ENCODE measurements at places on chromosomes 1 and 21.

GRCh38 chr21:18245464-18245967, 883 bp downstream of the CHODL start:
- no peak for DNase-seq

DNA sequence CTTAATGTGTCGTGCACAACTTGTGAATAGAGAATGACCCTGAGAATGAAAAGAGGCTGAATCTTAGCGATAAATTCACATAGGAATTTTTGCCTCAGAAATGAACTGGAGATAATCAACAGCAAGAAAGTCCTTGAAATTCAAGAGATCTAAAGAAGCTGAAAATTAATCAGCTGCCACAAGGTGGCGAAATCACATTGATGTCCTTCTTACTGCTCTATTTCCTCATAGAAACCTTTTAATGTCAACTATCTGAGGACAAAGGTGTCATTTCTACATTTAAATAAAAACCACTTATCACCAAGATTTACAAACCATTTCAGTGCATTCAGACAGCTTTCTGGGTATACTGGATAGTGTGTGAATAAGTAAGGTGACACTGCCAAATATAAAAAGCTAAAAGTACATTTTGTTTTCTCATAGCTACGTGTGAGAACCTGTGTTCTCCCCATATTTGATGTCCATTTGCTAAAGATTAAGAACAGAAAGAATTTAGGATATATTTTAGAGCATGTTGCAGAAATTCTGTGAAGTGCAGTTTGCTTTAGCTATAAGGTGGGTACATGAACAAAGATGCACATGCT, 485.3 kb upstream of the PTBP2 start:
- DNase-seq, result no peak

- DNase-seq, result no peak
Measured at GRCh38 chr1:53274026-53274425, 35.7 kb upstream of the MAGOH start.

- DNase-seq, result no peak
Measured at GRCh38 chr1:66678146-66678545, 74.1 kb upstream of the DYNLT5 start.

DNA sequence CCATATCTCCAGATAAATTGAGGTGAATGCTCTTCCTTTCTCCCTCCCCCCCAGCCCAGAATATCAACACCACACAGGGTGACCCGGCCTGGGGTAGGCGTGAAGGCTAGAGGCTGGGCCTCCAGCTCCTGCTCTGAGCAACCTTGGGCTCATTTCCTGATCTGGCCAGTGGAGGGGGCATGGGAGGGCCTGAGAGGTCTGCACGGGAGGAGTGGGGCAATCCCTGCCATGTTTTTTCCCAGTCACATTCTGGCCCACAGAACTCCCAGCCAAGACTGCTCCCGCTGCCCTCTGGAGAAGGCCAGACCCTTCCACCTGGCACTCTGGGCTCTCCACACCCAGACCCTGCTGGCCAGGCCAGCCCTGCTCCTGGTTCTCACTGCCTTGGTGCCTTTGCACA, 3.9 kb downstream of the CLDN19 start:
- DNase-seq, result peak; percentile 17

- no peak for DNase-seq
Measured at GRCh38 chr1:43963006-43963405, 6.8 kb upstream of the DPH2 start.

GRCh38 chr1:57494530-57495079, 70.7 kb upstream of the DAB1 start:
- DNase-seq, result no peak

DNA sequence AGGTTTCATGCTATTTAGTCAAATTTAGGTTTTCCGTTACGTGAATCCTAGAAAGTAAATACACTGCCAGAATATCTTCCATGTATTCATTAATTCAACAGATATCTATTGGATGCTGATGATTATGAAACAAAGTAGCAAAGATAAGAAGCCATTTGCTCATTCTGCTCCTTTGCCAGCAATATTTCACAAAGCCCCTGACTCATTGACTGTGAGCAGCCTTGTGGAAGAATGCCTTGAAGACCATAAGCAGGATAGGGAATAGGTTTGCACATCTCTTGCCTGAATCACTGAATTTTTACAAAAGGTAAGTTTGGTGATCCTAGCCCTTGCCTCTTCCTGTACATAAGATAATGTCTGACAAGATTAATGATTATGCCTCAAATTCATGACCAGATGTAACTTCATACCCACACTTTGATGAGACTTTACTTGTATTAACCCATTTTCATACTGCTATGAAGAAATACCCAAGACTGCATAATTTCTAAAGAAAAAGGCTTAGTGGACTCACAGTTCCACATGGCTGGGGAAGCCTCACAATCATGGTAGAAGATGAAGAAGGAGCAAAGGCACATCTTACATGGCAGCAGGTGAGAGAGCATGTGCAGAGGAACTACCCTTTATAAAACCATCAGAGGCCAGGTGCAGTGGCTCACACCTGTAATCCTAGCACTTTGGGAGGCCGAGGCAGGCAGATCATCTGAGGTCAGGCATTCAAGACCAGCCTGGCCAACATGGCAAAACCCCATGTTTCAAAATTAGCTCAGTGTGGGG, 1.6 kb upstream of the PIGK start:
- DNase-seq, result no peak

- DNase-seq, result peak; percentile 53
Measured at GRCh38 chr1:46394108-46394871, at the start of gene FAAH. TSS of gene FAAH (plus strand) at chr1:46394317. CDS start at chr1:46394349, 32 bp downstream.

- DNase-seq, result no peak
Measured at GRCh38 chr1:208347191-208347590, 103.0 kb upstream of the PLXNA2 start.

- DNase-seq, result peak; percentile 84
Measured at GRCh38 chr1:234725177-234726132, 115.5 kb upstream of the IRF2BP2 start.

GRCh38 chr1:212179394-212180076, 105.7 kb upstream of the PPP2R5A start:
- peak; percentile 13 for DNase-seq

- no peak for DNase-seq
Measured at GRCh38 chr1:167504467-167504827, 13.9 kb downstream of the CD247 start.

DNA sequence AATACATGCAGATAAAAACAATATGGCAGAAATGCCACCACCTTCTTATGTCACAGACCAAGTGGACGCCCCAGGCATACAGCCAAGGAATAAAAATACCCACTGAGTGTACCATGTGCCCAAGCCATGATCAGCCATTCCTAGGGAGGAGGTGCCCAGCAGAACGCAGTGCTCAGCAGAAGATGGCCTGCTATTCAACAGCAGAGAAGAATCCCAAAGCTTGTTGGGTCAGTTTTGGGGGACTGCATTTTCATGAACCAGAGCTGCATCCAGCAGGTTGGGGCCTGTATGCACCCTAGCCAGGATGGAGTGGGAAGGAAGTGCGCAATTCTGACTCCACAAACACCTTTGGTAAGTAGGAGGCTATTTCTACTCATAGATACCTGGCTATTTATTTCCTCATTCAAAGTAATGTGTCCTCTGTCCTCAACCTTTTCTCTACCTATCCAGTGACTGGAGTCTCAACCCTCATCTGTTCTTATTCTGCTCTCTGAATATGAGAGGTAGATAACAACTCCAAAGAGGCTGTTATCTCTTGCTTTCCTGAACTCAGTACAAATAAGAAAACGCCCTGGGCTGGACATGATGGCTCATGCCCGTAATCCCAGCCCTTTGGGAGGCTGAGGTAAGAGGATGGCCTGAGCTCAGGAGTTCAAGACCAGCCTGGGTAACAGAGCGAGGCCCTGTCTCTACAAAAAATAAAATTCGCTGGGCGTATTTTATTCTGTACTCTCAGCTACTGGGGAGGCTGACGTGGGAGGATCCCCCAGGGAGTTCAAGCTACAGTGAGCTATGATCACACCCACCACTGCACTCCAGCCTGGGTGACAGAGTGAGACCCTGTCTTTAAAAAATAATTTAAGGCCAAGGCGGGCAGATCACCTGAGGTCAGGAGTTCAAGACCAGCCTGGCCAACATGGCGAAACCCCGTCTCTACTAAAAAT, 2.5 kb upstream of the PLEKHM2 start:
- no peak for DNase-seq

- no peak for DNase-seq
Measured at GRCh38 chr1:81811757-81812371, 11.1 kb downstream of the ADGRL2 start.

- no peak for DNase-seq
Measured at GRCh38 chr1:162562470-162562828, 927 bp downstream of the UAP1 start.

GRCh38 chr1:183349201-183349711, 68.9 kb downstream of the NMNAT2 start:
- no peak for DNase-seq

- DNase-seq, result no peak
Measured at GRCh38 chr1:230171356-230172015, 104.4 kb downstream of the GALNT2 start.

- peak; percentile 9 for DNase-seq
Measured at GRCh38 chr1:92123868-92124267, 43.7 kb downstream of the BTBD8 start.

DNA sequence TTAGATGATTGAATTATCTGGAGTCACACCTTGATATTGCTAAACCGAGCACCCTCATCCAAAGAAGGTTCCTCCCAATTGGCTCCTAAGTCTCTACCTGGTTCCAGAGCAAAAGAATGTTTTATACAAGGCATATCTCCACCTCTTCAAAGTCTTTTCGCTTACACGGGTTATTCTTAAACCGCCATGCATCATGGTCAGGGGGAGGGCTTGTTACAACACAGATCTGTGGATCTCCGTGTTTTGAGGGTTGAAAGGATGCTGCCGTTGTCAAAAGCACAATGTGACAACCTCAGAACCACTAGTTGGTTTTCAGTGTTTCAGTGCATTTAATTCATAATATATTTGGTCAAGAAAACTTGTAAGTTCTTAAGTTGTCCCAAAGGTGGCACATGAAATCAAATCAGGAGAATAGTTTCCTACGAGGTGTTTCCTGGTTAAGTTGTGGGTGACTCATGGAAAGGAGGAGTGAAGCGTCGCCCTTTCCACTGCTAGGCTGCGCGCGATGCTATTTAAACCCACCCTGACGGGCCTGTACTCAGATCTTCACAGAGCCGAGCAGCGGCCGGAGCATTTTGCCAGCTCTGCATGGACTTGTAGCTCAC, 1531.6 kb upstream of the TPTE start:
- no peak for DNase-seq

DNA sequence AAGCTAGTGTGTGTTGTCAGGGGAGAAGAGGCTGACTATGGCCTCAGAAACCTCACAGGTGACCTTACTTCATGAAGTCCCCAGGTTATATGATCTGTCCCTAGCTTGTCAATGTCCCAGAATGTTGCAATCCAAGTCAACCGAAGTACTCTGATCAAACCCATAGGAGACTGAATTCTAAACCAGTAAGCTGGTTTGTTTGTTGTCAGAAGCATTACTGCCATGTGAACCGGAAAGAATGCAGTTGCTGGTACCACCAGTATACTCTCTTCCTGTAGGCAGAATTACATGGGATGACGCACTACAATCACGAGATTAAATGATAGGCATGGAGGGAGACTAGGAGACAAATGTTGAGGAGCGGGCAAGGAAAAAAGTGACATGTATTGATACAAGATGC, 26.1 kb upstream of the MAN1A2 start:
- DNase-seq, result no peak

DNA sequence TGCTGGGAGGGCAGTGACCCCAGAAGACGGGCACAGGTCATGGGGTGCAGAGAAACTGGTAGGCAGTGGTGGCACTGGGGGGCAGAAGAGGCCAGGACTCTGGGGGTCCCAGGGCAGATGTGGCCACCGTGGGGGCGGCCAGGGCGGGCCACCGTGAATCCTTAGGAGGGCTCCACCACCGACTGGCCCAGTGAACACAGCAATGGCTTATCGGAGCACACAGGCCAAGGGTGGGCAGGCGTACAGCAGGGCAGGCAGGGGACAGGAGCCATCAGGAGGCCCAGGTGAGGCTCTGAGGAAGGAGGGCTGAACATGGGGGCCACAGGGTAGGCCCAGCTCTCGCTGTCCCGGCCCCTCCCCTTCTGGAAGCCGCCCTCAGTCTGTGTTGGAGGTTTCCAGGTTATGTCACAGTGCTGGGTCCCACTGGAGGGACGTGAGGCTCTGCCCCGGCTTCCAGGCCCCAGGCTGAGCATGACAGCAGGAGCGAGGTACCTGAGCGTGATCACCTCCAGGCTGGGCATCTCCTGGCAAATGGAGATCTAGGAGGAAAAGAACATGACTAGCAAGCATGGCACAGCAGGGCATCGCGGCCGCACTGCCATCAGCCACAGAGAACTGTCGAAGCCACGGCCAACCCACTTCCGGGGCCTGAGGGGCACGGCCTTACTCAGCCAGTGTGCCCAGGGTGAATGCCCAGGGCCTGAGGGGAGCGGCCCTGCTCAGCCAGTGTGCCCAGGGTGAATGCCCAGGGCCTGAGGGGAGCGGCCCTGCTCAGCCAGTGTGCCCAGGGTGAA, 3.7 kb downstream of the CFAP410 start:
- no peak for DNase-seq

DNA sequence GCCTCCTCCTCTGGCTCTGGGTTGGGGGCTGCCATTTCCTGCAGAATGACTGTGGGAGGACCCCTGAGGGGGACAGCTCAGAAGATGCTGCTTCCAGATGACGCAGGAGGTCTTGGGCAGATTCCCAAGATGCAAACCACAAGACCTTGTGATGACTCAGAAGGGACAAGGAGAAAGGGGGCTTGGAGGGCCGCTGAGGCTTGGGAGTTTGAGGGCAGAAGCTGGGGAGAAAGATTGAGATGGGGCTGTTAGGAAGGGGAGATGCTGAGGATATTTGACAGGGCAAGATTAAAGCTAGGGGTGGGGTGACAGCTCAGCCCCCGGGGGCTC, 7.5 kb downstream of the PTPRU start:
- no peak for DNase-seq

- no peak for DNase-seq
Measured at GRCh38 chr21:27581168-27581567, 614.3 kb upstream of the ADAMTS5 start.

DNA sequence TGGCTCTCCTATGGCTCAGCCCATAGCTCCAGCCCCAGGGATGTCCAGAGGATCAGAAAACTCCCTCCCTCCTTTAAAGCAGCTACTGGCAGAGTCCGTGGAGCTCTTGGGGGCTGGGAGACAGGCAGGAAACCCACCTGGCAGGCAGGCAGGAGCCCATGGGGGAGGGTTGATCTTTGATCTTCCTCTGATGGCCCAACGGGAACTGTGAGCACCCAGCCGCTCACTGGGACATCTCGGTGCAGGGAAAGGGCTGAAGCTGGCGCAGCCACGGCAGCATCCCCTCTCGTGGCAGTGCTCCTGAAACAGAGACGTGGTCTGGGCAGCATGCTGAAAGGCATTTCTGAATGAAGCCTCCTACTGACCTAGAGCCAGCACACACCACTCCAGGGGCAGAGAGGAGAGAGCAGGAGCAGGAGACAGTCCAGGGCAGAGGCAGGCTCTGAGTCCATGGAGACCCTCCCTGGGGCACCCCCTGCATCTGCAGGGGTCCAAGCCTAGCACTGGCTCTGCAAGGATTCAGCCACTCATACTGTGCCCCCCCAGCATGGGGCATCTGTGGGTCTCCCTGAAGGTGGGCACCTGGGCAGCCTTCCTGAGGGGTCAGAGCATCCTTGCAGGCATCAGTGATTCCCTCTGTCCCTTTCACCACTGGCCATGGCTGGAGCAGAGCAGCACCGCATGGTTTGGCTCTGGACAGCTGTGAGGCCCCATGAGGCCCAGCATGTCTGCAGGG, 4.9 kb upstream of the SLX9 start:
- no peak for DNase-seq
